ENCODE measurements at places on chromosomes 4 and X.

DNA sequence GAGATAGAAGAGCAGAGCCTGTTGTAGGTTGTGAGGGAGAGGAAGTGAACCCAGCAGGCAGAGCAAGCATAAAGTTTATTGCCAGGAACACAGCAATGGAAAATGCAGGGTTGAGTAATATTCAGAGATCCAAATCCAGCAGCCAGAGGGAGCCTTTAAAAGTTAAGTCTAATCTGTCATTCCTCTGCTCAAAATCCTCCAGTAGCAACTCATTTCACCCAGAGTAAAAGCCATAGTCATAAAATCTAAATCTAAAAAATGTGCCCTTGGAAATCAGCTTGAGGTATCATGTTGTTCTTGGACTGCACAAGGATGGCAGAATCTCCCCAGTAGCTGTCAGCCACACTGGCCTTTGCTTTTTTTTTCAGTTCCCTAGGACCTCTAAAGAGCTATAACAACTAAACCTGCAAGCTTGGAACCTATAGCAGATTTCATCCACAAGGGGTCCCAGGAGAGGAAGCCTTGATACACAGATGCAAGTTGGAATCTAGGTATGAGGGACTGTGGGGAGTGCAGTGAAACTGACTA is 62.9 kb upstream of the FRAS1 start:
- peak; percentile 13 for DNase-seq

GRCh38 chrX:65093658-65094057 is 117.4 kb upstream of the ZC4H2 start:
- no peak for DNase-seq

- no peak for DNase-seq
These were observed 35.0 kb upstream of the PLA2G12A start for GRCh38 chr4:109764789-109765402.

GRCh38 chrX:154460326-154460725 is 2.2 kb downstream of the PLXNA3 start:
- DNase-seq = no peak

DNA sequence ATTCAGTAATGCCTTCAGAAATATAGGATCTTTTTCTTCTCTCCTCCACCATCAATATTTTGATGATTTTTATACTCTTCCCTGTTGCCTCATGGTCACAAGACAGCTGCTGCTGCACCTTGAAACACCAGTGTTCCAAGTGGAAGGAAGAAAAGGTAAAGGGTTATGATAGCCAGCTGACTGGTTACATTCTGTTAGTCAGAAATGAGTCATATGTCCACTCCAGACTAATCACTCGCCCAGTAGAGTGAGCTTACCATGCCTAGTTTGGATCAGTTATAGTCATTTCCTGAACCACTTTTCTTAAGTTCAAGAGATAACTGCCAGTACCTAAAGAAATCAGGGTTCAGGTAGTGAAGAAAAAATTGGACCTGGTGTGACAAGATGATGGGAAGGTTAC is 532.3 kb upstream of the SMIM31 start:
- DNase-seq = no peak

- DNase-seq = no peak
These were observed 6.4 kb upstream of the AP1AR start for GRCh38 chr4:112225157-112225556.

DNA sequence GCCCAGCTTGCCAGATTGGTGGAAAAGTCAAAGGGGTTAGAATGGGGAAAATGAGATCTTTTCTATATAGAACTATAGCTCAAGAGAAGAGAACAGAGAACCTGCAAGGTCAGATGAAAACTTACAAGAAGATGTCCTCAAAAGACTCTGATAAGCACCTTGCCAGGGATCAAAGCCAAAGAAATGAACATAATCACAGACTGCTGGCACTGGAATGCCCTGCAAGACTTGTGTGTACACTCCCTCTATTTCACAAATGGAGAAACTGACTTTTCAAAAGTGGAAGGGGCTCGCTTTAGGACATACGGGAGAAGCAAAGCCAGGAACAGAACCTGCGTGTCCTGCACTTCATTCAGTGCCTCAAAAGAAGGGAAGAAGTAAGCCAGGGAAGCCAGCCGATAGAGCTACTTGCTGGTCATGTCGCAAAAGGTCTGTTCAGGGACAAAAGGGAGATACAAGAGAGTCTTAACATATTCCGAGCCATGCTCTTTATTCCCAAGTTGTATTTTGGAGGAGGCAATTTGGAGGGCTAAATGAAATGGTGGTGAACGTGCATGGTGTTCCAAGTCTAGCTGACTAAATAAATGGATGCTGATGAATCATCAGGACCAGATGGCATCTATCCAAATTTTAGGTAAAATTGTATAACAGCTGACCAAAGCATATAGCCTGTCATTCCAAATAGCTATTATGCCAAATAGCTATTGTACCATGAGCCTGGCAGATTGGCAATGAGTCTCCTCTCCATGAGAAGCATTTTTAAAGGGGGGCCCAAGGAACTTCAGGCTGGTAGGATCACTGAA is 175.6 kb upstream of the GPC4 start:
- no peak for DNase-seq

DNA sequence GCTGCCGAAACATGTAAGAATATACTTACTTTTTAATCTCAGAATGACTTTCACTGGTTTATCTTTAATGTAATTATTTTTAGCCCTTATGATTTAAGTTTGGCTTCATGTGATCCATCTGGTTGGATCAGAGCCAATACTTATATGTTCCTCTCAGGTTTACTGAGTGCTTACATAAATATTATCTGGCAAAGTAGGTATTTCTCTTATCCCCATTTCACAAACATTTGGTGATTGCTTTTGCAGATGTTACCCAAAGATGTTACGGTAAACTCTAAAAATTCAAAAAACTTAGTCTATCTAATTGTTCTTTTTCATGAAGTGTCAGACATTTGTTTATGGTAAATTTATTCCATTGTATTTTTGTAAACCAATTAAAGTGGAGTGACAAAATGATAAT is 115.0 kb upstream of the TLL1 start:
- no peak for DNase-seq

DNA sequence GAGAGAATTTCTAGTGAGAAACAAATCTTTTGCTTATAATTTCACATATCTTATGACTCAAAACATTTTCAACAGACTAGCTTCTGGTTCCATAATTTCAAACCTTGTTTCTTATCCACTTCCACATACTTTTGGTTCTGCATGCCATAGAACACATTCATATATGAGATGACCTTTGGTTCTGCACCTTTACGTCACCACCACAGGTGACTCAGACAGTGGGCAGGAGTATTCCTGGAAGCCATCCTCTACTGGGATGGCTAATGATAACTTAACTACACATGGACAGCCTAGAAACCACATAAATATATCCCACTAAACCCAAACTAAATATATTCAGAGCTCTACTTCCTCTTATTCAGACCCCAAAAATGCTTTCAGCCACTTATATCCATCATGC is 133.3 kb downstream of the DCK start:
- peak; percentile 79 for DNase-seq

DNA sequence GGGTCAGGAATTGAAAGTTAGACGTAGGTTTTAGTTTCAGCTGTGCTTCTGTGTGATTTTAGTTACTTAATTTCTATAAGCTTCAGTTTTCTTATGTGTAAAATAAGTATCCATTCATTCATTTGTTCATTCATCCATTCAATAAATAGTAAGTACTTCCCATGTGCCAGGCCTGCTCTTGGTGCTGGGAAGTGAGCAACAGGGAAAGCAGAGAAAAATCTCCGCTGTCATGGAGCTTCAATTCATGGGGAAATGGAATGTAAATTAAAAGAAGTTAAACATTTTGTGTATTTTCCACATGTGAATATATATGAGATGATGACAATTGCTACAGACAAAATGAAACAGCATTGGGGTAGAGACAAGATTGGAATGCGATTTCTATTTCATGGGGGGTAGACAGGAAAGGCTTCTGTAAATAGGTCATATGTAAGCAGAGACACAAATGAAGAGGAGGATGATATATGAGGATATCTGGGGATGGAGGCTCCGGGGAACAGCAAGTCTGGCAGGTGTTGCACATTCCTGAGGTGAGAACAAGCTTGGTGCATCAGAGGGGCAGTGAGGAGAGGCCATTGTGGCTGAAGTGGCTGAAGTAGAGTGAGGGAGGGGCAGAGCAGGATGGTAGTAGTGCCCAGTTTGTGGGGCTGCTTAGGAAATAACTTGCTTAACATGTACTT is 66.2 kb downstream of the FHIP1A start:
- no peak for DNase-seq

DNA sequence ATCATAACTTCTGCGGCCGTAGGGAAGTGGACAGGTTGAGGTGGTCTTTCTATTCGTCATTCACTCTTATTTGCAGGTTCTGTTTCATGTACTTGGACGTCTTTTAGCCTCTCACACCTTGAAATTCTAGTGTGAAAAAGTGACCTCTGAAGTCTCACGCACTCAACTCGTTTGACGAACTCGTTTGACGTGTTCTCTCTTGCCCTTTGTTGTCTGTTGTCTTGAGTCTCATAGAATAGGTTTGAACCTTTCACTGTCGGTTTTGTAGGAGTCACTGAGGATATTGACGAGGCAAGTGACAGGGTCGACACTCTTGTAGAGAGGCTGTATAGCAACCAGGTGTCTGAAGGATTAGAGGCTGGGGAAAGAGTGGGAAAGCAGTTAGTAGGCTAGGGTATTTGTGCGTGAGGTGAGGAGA is 1.1 kb upstream of the PGRMC2 start:
- DNase-seq = no peak

DNA sequence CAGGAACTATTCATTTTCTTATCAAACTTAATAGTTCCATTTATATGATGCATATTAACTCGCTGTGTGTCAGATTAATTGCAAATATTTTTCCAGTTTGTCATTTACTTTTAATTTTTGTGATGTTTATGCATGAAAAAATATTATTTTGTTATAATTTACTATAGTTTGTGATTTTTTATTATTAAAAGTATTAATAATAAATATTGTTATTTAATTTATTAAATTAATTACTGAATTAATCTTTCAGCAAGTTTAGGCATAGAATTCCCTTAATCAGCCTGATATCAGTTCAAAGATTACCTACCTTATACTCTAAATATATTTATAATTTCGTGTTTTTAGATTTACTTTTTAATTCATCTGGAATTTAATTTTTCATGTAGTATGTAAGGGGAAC is 15.5 kb upstream of the ATOH1 start:
- no peak for DNase-seq
